ENCODE measurements at places on chromosomes 12 and 14.

DNA sequence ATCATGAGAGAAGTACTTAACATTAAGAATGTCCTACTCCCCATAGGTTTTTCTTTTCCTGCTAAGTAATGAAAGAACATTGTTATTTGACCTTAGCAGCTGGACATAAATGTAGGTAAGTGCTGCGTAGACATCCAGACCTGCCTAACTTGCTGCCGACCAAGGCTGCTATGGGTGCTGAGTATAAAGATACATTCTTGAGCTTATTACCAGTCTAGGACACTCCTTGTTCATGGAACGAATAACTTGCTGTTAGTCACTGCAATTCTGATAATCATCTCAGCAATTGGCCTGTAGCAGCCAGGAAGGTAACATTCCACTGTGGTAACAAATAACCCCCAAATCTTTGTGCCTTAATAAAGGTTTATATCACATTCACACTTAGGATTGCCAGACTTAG lies 478.1 kb downstream of the VRK1 start:
- no peak for DNase-seq

GRCh38 chr12:75714462-75715322 lies 203.3 kb upstream of the KRR1 start:
- no peak for DNase-seq

DNA sequence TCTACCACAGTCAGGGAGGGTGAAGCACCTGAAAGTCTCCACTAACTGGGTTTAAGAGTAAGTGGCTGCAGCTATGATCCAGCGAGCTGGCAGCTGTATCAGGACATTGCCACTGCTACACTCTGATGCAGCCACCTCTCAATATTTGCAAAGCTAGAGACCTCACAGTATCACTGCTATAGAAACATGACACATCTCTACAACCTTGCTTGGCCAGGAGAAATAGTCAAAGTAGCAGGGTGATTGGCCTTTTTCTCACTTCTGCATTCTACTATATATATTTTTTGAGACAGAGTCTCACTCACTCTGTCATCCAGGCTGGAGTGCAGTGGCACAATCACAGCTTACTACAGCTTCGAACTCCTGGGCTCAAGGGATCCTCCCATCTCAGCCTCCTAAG lies 9.3 kb upstream of the FMNL3 start:
- no peak for DNase-seq

- no peak for DNase-seq
Observed at GRCh38 chr12:95418142-95418541, 55.8 kb upstream of the METAP2 start.

DNA sequence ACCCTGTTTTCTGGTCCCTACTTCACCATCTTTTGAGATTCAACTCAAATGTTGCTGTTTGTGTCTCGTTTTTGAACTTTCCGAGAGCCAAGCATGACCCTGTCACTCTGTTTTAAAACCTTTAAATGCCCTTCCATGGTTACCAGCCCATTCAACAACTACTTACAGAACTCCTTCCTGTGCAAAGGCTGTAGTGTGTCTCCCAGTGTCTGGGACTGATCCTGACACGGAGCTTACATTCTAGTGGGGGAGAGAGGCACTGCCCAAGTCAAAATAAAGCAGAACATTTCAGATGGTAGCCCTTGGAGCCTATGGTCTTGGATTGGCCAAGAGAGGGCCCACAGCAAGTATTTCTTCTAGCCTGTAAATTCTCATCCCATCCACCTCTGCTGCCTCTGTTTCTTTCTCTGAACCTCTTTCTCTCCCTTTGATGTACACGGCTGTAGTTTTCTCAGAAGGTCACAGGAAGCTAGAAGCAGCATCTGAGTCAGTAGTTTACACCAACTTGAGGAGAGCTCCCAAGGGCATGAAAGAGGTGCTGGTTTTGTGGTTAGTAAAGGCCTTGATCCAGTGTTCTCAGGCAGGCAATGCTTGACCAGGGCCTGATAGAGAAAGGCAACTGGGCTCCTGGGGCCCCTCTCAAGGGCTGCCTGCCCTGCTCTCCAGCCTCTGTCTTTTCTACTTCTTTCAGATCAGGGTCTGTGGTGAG lies 42.3 kb upstream of the SLC24A4 start:
- no peak for DNase-seq

- no peak for DNase-seq
Observed at GRCh38 chr12:124464830-124465229, 102.6 kb downstream of the NCOR2 start.

- peak; percentile 47 for DNase-seq
Observed at GRCh38 chr14:23285530-23286019, 357 bp downstream of the HOMEZ start.

DNA sequence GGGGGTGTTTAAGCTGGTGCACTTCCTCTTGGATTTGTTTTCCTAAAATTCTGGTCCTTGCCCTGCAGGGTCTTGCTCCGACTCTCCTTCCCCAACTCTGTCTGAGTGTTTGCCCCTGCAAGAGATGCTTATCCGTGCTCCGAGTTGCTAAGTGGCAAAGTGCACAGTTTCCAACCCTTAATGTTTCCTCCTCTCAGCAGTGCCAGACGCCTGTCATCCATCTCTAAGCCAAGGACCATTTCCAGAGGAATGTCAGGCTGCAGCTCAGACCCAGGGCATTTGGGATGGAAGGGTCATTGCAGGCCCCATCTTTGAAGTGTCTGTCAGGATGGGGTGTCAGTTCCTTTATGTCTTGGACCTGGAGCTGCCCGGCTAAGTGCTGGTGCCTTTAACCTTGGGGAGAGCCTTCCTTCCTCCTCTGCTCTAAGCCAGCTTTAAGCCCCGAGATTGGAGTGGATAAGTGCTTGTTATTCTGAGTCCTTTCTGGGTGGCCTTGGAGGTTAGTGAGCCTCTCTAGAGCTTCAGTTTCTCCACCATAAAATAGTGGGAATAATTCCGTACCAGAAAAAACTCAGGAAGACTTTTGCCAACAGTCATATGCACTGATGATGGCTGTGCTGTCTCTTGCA lies 15.0 kb downstream of the WNT5B start:
- no peak for DNase-seq

- no peak for DNase-seq
Observed at GRCh38 chr14:85660243-85660922, 130.4 kb downstream of the FLRT2 start.

DNA sequence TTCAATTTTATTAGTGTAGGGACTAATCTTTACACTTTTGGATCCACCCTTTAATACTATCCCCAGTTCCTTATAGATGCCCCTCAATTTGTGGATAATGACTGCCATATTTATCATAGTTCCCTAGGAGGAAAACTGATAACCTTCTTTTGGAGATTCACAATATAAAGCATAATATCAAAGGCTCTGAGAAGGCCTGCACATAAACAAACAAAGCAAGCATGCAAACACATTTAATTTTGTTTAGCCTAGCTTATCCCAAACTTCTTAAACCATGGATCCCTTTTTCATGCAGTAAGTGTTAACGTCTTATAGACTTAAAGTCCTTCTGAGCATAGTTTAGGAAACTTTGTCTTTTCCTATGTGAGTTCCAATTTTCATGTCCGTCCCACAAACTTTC lies 290.4 kb upstream of the TBX3 start:
- no peak for DNase-seq

GRCh38 chr12:115078990-115079389 lies 395.0 kb upstream of the TBX3 start:
- DNase-seq, result no peak

DNA sequence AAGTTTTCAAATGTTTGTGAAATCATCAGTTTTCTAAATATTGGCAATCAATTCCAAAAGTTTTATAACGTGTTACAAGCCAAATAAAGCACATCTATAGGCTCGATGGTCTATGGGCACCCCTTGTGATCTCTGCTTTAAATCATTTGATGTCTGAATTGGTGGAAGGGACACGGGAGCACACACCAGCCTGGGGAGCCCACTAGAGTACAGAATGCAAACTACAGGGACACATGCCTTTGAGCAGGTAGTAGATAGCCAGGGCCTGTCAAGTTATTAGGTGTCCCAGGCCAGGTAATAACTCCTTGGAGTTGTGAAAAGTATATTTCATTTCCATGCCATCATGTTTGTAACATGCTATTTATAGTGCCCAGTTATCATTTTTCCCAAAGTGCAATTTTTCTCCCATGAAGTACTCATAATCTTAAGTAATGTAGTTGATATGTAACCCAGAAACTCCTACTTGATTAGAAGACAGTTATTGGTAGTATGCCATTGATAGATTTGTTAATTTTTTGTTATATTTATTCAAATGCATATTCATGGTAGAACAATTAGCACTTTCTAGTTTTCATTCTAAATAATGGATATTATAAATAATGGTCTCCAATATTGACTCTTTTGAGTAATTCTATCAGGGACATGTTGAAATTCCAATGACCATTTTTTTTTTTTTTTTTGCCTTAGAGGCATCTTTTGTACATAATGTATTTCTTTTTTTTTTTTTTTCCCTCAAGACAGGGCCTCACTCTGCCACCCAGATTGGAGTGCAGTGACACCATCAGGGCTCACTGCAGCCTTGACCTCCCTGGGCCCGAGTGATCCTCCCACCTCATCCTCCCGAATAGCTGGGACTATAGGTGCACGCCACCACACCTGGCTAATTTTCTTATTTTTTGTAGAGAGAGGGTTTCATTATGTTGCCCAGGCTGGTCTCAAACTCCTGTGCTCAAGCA lies 96.9 kb upstream of the FGD4 start:
- peak; percentile 35 for DNase-seq

DNA sequence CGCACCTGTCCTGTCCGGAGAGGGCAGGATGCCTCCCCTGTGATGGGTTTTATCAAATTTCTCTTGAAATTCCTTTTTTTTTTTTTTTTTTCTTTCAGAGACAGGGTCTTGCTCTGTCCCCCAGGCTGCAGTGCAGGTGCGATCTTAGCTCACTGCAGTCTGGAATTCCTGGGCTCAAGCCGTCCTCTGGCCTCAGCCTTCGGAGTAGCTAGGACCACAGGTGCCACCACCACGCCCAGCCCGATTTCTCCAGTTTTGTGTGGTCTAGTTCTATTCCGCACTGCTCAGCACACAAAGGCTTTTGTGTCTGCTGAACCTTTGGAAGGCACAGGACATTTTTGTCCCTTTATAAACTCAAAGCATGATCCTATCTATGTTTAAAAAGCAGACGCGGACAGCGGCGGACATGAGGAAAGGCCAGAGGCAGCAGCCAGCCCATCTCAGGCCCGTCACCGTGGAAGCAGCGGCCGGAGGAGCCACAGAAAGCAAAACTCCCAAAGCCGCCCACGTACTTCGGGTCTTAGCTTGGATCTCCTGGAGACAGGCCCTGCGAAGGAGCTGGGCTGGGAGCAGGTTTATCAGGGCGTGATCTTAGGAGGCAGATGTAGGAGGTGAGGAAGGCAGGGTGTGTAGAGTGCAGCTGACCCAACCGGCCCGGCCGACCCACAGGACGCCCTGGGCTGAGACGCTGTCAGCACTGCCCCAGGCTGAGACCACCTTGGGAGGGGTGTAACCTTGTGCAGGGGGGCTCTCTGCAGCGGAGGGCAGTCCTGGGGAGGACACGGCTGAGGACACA lies 30.9 kb upstream of the FBRSL1 start:
- no peak for DNase-seq

DNA sequence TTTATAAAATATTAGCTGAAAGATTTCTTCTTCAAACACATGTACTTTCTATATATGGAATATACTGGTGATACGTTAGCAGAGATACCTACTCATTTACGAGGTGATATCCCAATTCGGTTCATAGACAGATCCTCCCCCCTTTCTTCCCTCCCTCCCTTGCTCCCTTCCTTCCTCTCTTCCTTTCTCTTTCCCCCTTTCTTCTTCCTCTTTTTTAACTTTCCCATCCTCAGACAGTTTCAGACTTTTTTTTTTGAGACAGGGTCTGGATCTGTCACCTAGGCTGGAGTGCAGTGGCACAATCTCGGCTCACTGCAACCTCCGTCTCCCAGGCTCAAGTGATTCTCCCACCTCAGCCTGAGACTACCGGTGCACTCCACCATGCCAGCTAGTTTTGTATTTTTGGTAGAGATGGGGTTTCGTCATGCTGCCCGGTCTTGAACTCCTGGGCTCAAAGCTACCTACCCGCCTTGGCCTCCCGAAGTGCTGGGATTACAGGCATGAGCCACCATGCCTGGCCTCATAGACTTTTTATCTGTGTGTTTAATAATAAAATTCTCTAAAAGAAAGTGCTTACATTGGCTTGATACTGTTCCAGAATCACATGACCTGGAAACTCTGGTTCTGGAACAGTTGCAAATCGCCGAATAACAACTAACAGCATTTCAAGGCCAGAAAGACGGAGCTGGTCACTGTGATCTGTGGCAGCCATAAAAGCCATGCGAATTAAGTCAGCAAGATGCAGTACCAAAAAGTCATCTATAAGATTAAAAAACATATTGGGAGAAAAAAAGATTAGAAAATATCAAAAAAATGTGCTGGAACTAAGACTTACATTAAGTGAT lies 99.2 kb downstream of the HEATR5A start:
- no peak for DNase-seq

- no peak for DNase-seq
Observed at GRCh38 chr12:3496957-3497356, 6.0 kb downstream of the PRMT8 start.

DNA sequence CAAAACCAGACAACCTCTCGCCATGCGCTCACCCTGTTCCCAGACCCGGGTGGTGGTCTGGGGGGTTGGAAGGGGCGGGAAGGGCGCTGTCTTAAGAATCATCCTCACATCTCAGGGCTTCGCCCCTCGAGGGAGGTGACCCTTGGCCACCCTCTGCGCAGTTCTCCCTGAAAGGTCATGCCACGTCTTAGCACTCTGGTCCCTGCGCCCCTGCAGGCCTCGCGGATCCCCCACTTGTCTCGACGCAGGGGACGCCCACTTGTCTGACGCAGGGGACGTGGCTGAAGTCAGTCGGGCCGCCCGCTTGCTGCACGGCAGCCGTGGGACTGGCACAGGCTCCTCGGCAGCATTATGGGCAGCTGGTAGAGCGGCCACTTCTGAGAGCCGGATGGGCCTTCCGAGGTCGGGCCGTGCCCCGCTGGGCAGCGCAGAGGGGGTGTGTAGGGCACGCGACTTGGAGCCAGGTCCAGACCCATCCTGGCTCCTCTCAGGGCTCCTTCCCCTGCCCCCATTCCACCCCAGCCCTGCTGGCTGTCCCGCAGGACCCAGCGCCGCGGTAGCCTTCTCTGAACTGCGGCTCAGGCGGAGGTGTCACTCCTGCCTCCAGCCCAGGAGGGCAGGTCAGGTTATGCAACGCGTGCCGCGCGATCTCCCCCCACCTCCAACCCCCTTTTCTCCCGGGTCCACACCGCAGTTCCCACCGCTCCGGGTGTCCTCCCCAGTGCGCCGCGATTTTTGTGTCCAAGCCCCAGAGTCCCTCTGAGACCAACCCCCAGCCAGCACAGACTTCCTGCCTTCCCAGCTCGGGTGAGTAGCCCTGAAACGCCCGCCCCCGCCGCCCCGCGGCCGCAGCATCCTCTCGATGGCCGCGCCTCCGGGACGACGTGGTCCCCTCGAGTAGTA lies 40.9 kb upstream of the CAPRIN2 start:
- no peak for DNase-seq

Data from AML-193 (cell line).